Effector CD4-positive, alpha-beta T cell (primary cell): ENCODE measurements at places on chromosomes 1 and 21.

DNA sequence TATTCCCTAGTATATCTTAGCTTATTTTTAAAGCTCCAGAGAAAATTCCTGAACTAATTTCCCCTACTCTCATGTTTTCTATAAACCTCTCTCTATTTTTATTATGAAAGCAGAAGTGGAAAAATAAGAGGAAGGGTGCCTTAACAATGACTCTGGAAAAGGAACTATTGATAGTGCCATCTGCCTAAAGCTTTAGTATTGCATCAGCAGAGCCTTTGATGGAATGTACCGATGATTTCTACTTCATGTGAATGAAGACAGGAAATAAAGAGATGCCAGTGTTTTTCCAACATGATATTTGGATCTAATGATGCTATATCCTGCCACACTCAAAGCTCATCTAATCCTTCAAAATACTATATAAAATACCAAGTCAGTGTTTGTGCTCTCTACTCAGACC, 35.1 kb downstream of the TNFSF18 start:
- DNase-seq = no peak

DNA sequence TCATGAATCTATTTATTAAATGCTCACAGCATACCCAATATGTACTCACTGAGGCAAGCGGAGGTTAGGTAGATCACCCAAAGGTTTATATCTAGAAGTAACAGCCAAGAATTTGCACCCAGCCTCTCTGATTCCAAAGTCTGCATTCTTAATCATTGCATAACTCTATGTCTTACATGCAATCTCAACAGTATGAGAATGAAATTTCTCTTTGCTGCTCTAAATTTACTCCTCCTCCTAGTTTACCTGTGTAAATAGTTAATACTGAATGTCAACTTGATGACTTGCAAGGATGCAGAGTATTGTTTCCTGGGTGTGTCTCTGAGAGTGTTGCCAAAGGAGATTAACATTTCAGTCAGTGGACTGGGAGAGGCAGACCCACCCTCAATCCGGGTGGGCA, 840.6 kb downstream of the BRINP3 start:
- no peak for DNase-seq

DNA sequence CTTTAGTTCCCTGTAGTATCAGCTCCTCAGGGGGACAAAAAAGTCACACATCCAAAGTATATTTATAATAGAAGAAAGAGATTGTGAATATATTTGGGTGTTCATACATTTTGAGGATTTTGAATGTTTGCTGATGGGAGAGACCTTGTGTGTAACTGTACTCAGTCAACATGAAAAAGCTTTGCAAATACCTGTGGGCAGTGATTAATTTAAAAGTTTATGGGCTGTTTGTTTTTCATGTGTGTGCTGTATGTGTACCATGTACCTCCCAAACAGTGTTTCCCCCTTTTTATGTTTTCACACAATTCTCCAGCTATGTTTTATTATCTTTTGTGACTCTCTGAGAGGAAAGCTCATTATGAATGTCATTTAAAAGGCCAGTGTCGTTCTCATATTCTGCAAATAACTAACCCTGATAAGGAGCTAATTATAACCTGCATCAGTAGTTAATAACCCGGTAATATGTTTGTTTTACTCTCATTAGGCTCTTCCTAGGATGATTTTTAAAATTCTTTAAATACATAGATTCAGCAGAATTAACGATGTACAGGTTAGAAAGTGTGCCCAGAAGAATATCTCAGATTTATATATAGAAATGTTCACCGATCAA, 271.5 kb downstream of the NFIA start:
- no peak for DNase-seq

- DNase-seq = no peak
Observed at GRCh38 chr1:196543833-196544232, 64.4 kb downstream of the KCNT2 start.

- no peak for DNase-seq
Observed at GRCh38 chr21:31299291-31300147, 44.5 kb downstream of the TIAM1 start.

DNA sequence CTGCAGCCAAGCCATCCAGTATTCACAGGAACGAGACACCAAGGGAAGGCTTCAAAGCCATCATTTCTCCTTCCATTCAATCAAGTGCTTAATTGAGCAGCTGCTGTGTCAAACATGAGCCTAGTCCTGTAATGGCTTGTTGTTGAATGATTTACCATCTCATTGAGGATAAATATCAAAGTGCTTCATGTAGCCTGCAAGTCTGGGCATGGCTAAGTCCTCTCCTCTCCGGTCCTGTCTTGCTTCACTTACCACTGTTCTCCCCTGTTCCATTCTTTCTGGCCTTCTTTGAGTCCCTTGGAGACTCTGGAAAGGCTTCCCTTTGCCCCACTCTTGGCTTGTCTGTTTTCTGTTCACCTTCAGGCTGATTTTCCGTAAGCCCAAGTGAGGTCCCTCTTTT, 279.8 kb downstream of the PBX1 start:
- DNase-seq = no peak

DNA sequence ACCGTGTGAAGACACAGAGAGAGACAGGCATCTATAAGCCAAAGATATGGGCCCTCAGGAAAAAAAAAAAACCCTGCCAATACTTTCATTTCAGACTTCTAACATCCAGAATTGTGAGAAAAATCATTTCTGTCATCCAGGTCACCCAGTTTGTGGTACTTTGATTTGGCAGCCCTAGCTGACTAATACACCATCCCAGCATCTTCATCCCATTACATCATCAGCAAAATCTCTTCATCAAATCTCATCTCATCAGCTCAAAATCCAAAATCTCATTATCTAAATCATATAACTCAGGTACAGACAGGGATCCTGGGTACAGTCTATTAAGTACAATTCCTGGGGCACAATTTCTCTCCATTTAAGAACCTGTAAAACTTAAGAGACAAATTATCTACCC, 51.9 kb upstream of the GJA8 start:
- no peak for DNase-seq

- DNase-seq = no peak
Observed at GRCh38 chr1:194081444-194081843, 895.0 kb upstream of the B3GALT2 start.
